EH (cell line): ENCODE measurements at places on chromosomes 3 and 15.

DNA sequence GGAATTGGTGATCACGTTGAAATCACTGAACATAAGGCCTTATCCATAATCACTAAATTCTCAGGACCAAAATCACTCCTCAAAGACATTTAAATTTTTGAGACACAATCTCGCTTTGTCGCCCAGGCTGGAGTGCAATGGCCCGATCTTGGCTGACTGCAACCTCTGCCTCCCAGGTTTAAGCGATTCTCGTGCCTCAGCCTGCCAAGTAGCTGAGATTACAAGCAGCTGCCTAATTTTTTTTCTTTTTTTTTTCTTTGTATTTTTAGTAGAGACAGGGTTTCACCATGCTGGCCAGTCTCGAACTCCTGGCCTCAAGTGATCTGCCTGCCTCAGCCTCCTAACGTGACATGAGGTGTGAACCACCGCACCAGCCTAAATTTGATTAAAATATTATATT lies 61.7 kb downstream of the PLOD2 start:
- no peak for DNase-seq

DNA sequence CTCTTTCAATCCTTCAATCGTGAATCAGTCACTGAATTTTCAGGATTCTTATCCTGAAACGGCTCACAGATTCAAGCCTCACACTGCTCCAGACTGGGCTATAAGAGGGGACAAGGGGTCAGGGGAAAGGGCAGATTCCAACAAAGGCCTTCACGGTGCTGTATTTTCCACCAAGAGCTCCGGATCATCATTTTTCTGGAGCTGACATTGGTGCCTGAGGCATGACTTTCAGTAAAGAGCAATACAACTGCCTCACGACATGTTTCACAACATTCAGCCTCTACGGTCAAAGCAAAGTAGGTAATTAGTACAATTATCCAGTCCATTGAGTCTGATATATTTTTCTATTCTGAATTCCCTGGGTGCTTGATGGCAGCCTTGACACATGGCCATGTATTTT lies 185.0 kb upstream of the PRICKLE2 start:
- no peak for DNase-seq

- no peak for DNase-seq
Observed at GRCh38 chr3:57673156-57673555, 19.7 kb downstream of the DENND6A start.

GRCh38 chr3:179852142-179852905 lies 184.4 kb downstream of the PEX5L start:
- DNase-seq, result peak; percentile 54

GRCh38 chr3:58334506-58334884 lies 1.8 kb downstream of the PXK start:
- no peak for DNase-seq

DNA sequence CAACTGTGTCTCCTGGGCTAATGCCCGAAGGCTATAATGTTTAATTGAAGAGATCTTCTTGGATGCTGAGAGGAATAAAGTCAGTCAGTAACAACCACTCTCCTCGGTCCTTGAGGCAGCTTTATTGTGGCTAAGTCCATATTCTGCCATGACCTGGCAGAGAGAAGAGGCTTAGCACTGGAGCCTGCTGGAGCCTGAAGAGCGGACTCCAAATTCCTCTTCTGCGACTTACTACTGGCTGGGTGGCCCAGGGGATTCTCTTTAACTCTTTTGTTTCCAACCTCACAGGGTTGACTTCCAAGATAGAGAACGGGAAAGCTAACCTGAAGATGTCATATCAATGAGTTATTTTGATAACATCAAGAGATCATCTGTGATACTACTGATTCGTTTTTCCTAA lies 71.1 kb downstream of the MYO1E start:
- no peak for DNase-seq

GRCh38 chr15:88740356-88740755 lies 62.9 kb upstream of the ACAN start:
- DNase-seq, result no peak

- DNase-seq, result no peak
Observed at GRCh38 chr3:61668317-61668864, 107.0 kb downstream of the PTPRG start.

DNA sequence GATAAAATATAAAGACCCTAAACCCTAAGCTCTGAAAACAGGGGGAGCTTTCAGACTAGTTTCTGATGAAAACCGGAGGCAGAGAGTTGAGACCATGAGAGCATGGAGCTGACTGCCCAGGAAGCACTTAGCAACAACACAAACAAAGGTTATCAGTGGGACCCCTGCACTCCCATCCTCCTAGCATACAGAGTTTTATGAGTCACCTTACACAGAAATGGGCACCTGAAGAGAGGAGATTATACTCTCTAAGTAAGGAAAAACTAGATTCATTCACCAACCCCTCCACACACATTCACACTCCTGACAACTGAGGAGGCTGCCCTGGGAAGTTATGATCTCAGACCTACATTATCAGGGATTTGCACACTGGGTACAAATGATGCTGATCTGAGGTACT lies 261.7 kb downstream of the ULK4 start:
- DNase-seq, result no peak

DNA sequence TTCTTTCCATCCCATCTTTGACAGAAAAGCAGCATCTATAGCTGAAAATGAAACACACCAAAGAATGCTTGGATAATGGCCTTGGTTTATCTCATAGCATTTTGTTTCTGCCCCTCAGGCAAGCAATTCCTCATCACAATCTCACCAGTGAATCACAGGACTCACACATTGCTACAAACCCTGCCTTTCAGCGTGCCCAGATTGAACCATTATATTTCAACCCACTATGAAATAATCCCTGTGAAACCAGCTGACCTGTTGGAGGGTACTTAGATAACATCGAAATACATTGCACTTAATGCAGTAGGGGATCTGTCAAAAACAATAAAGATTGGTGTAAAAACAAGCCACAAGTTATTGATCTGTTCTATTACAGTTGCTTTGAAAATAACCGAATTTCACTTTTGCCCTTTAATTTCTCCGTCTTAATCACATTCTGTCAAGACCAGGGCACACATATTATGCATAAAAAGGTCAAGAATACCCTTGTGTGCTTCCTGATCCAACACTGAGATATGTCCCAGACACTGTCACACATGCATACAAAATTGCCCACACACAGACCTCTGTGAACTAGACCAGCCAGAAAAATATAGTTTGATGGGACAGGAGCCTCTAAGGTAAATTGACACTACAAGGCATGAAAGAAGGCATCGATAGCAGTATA lies 839.8 kb downstream of the NTRK3 start:
- DNase-seq, result peak; percentile 44

GRCh38 chr3:11636394-11636770 lies 7.3 kb downstream of the VGLL4 start:
- DNase-seq, result no peak

DNA sequence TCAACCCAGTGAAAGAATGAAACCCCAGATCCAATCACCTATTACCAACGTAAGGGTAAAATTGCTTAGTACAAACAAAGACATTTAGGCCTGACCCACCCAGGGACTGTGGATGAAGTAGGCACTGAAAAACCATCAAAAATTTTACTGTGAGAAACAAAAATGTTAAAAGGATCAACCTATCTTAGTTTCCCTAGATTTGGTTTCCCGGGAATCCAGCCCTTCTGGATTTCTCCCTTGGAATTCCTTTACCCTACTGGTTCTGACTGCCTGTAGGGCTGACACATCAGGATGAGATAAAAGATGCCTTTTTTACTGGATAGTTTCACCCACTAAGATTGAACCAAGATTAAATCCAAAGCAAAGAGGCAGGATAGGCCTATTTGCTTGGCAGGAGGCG lies 102.7 kb downstream of the SCAPER start:
- peak; percentile 34 for DNase-seq

GRCh38 chr3:12897381-12898289 lies 56.3 kb upstream of the RPL32 start:
- DNase-seq, result peak; percentile 29

DNA sequence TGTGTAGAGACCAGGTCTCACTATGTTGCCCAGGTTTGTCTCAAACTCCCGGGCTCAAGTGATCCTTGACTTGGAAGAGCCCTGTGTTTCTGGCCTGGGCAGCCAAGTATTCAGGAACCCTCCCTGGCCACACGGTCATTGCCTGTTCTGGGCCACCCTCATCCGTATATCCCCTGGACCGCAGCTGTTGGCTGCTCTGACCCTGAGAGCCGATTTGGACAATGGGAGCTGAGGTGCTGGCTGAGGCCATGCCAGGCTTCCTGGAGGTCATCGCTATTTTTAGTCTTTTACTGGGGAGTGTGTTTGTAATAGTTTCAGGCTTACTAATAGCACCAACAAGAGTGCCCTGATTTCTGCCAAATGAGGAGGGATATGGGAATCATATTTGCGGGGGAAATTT lies 60.7 kb downstream of the ADAMTS7 start:
- no peak for DNase-seq

DNA sequence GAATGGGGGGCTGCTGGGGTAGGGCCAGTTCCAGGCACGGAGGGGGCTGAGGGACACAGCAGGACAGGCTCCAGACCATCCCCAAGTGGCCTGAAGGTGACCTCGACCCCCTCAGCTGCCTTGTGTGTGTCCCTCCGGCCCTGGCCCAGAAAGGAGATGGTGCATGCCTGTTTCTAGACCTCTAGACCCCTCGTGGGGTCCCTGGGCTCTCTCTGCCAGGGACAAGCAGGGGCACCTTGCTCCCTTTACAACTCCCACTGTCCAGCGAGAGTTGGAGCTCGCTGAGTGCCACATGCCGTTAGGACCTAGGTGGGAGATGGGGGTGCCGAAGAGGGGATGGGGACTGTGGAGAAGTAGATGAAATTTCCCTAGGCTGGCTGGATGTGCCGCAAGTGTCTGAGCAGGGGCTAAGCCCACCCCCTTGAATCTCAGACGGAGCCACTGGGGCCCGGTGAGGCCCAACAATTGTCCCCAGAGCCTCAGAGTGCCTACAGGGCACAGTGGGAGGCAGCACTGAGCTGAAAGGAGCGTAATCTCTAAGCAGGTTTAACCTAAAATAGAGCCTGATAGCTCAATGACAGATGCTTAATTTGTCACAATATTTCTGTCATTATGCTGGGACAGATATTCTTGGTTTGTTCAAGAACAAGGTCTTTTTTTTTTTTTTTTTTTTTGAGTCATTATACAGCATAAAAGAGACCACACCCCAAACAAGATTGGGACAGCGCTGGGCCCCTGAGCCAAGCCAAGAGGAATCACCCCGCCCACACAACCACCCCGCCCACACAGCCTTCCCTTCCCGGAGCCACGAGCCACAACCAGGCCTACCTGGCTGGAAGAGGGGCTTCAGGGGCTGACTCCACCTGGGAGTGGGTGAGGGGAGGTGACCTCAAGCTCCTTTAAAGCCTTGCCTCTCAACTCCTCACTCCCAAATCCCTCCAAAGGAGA lies 23.6 kb upstream of the KLF13 start:
- no peak for DNase-seq

DNA sequence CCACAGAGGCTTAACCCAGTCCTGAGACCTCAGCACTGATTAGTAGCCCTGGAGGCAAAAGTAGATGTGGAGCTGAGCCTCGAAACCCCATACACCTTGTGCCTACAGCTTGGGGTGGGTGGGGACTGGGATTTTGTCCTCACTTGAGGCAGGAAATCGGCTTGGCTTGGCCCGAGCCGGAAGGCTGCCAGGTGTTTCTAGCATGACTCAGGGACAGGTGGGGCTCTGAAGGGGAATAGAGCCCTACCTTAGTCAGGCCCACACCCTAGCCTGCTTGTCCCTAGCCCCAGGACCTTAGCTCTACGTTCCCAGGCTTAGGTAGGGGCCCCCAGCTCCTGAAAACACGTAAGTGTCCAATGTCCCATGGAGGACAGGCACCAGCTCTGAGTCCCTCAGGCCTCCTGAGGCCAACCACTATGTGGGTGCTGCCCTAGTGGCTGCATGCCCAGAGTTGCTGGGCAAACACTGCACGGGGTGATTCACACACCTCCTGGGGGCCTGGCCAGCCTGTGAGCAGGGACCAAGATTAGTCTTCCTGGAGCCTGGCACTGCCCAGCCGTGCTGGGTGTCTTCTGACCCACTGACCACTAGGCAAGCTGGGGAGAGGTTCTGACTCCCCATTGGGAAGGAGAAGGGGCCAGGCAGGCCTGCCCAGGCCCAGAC lies 3.1 kb downstream of the MST1R start:
- peak; percentile 60 for DNase-seq

DNA sequence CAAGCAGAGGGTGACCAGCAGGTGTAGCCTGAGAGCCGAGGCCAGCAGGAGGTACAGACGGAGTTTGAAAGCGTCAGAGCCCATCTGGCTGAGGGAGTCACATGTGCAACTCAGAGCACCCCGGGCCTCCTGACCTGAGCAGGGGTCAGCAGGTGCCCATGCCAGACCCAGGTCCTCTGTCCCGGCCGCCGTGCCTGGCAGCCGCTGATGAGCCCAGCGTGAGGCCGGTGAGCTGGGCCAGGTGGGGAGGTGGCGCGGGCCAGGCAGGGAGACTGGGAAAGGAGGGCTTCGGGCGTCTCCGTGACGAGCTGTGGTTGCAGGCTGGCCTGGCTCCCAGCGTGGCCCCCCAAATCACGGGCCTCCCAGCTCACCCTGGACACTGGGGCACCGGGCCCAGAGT lies 130.9 kb downstream of the CHSY1 start:
- DNase-seq, result no peak

- DNase-seq, result peak; percentile 94
Observed at GRCh38 chr3:72938471-72939265, 50.8 kb downstream of the GXYLT2 start.

DNA sequence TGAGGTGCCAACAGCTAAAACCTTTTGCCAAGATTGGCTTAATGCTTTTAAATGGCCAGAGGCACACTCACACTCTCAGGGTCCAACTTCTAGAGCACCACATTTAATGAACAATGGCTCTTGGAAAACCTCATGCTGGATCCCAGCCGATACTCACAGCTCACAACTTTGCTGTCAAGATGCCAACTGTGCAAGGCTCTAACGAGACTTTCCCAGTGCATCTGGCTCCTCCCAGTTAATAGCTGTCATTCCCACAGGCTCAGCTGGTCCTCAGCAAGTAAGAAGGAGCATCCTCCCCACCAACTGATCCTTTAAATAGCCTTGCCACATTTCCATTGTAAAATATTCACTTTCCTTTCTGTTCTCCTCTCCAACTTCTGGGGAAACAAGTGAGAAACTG lies 20.3 kb upstream of the FRMD4B start:
- DNase-seq, result peak; percentile 89

DNA sequence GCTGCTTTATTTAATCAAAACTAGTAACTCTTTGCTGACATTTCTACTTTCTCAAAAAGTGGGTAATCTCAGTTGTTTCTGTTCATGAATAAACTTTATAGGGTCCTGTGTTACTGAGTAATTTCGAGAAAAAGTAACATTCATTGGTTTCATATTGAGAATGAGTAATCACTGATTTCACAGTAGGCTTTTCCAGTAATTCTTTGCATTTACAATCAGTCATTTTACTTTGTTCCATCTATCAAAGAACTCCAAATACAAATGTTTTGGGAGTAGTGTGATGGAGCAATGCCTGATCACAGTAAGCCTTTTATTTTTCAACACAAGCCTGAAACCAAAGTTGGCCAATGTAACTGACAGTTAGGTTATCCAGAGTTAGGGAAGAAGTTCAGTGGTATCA lies 353.6 kb downstream of the ULK4 start:
- DNase-seq, result no peak

GRCh38 chr15:58889363-58889762 lies 44.1 kb downstream of the SLTM start:
- no peak for DNase-seq

GRCh38 chr3:143024351-143024960 lies 23.1 kb downstream of the U2SURP start:
- no peak for DNase-seq

- DNase-seq, result peak; percentile 7
Observed at GRCh38 chr3:47156396-47156795, 7.5 kb downstream of the SETD2 start.

GRCh38 chr3:154779571-154779970 lies 300.5 kb upstream of the MME start:
- peak; percentile 74 for DNase-seq
